CD8-positive, alpha-beta memory T cell (primary cell): ENCODE measurements at places on chromosomes 13 and 19. TPM values are rescaled to one million over a fixed set of nuclear protein-coding genes. Genes with fewer than 3 reads are reported as not detected.

The MEDAG gene
- total RNA-seq = not detected

The GGN gene
- not detected for total RNA-seq

DNA sequence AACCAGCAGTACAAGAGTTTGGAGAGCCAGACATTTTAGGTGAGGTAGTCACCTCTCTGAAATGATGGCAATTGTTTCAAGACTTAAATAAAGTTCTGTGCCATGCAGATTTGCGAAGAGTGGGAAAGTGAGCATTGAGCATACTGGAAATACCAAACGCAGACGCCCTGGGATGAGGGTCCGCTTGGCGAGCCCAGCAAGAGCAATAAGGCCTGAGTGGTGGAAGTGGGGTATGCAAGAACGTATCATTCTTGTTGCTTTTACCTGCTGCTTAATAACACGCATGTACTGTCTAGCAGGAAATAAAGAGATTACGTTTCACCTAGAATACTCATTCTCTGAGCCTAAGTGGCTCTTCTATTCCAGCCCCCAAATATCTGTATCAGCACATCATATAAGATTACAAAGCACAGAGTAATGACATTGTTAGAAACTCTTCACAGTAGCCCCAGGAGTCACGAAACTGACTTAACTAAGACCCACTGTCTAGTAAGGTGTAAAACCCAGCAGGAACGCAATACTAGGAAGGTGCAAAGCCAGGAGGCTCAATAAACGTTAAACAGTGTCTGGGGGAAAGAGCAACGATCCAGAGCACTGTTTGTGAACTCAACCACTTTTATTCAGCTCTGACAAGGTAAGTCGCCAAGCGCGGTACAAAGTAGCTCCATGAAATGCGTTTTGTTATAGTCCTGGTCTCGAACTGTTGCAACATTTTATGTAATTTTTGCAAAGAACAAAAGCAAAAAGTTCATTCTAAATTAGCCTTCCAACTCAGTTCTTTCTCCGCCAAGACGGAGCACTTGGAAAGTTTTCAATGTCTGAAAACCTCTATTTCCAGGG, 1.2 kb downstream of the RCBTB2 start:
- no peak for DNase-seq
- peak overlapping the region; percentile 86 for H3K4me3 ChIP-seq
- H3K4me1 ChIP-seq = peaks cover 30% of the 10 kb centered on the region

The CAMSAP3 gene
- 0.31 TPM for total RNA-seq

- H3K27ac ChIP-seq = no peak overlapping the region
- H3K36me3 ChIP-seq = no peaks in the 10 kb centered on the region
- H3K27me3 ChIP-seq = no peaks in the 10 kb centered on the region
- H3K4me1 ChIP-seq = no peaks in the 10 kb centered on the region
- no peak for DNase-seq
These were observed 203.3 kb upstream of the IRS2 start for GRCh38 chr13:109989686-109990085.

- DNase-seq = no peak
- no peak overlapping the region for H3K27ac ChIP-seq
- H3K4me1 ChIP-seq = no peaks in the 10 kb centered on the region
- H3K4me3 ChIP-seq = no peak overlapping the region
These were observed 110.6 kb downstream of the DNAJC3 start for GRCh38 chr13:95787356-95788099.

- peaks cover 15% of the 10 kb centered on the region for H3K27me3 ChIP-seq
- H3K27ac ChIP-seq = no peak overlapping the region
- no peak for DNase-seq
- no peaks in the 10 kb centered on the region for H3K36me3 ChIP-seq
These were observed 565 bp downstream of the KLK10 start for GRCh38 chr19:51018745-51019543.

DNA sequence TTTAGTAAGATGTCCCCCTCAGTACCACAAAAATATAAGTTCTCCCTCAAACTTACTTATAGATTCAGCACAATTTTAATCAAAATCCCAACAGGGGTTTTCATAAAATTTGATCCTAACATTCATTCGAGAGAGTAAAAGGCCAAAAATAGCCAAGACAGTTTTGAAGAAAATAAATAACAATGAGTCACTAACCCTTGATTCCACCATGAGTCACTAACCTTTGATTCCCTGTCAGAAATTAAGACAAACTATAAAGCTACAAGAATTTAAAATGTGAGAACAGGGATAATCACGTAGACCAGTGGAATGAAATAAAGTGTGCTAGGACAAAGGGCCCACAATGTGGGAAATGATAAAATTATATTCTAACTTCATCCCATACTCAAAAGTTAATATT, 320.3 kb downstream of the SUCLA2 start:
- no peak overlapping the region for H3K4me3 ChIP-seq
- no peaks in the 10 kb centered on the region for H3K4me1 ChIP-seq
- H3K27me3 ChIP-seq = no peaks in the 10 kb centered on the region
- H3K27ac ChIP-seq = no peak overlapping the region
- DNase-seq = no peak
- no peaks in the 10 kb centered on the region for H3K36me3 ChIP-seq

DNA sequence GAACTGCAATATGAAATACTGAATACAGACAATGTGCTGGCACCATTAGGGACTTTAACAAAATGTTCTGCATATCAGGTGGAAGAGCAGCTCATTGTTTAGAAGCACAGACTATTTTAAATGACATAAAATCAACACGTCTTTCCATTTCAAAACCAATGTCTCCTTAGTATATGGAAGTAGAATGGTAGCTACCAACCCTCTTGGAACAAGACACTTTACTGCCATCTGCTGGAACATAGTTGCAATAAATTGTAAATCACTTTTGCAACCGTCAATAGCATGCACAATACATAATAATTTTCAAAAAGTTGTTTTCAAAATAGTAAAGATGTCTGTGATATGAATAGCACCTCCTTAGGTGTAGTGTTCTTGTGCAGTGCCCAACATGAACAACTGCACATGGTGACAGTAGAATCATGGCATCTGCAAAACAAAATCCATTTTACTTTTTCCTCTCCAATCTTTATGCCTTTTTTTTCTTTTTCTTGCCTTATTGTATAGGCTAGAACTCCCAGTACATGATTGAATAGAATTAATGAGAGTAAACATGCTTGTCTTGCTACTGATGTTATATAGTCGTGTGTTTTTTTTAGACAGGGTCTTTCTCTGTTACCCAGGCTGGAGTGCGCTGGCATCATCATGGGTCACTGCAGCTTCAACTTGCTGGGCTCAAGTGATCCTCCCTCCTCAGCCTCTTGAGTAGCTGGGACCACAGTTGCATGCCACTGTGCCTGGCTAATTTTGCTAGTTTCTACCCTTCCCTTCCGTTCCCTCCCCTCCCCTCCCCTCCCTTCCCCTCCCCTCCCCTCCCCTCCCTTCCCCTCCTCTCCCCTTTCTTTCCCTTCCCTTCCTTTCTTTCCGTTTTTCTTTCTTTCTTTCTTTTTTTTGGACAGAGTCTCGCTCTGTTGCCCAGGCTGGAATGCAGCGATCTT, 7.8 kb upstream of the LYPD5 start:
- no peak overlapping the region for H3K27ac ChIP-seq
- H3K27me3 ChIP-seq = no peaks in the 10 kb centered on the region
- H3K4me1 ChIP-seq = no peaks in the 10 kb centered on the region
- DNase-seq = no peak
- no peaks in the 10 kb centered on the region for H3K36me3 ChIP-seq

The KLK12 gene
- total RNA-seq = not detected

- no peaks in the 10 kb centered on the region for H3K36me3 ChIP-seq
- DNase-seq = no peak
- no peak overlapping the region for H3K27ac ChIP-seq
- H3K27me3 ChIP-seq = no peaks in the 10 kb centered on the region
- no peaks in the 10 kb centered on the region for H3K4me1 ChIP-seq
These were observed 1.6 kb downstream of the FUT6 start for GRCh38 chr19:5837761-5838352.

The GPR18 gene
- 16.2 TPM for total RNA-seq

DNA sequence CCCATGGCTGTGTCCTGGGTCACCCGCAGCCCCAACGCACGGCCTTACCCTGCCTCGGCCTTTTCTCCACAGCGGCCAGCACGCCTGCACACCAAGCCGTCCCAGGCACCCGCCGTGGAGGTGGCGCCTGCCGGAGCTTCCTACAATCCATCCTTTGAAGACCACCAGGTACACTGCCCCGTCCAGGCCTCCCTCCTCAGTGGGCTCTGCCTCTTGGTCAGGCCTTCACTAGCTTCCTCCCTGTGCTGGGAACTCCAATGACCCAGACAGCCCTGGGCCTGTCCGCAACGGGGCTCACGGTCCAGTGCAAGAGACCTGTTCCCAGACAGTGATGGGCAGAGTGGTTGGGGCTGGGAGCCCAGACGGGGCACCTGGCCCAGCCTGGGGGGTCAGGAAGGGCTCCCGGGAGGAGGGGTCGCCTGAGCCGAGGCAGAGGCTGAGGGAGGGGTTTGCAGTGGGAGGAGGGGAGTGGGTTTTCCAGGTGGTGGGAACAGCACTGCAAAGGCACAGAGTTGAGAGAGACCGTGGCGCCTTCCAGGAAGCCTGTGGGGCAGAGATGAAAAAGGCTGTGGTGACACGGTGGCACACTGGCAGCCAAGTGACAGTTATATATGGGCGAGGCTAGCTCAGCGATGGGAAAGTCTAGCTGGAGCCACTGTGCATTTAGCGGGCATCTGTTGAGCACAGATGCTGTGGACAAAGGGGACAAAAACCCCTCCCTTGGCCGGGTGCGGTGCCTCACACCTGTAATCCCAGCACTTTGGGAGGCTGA, 7.3 kb downstream of the NOP53 start:
- no peak overlapping the region for H3K27ac ChIP-seq
- H3K27me3 ChIP-seq = no peaks in the 10 kb centered on the region
- H3K36me3 ChIP-seq = peaks cover 79% of the 10 kb centered on the region
- H3K4me1 ChIP-seq = peaks cover 23% of the 10 kb centered on the region
- DNase-seq = no peak

DNA sequence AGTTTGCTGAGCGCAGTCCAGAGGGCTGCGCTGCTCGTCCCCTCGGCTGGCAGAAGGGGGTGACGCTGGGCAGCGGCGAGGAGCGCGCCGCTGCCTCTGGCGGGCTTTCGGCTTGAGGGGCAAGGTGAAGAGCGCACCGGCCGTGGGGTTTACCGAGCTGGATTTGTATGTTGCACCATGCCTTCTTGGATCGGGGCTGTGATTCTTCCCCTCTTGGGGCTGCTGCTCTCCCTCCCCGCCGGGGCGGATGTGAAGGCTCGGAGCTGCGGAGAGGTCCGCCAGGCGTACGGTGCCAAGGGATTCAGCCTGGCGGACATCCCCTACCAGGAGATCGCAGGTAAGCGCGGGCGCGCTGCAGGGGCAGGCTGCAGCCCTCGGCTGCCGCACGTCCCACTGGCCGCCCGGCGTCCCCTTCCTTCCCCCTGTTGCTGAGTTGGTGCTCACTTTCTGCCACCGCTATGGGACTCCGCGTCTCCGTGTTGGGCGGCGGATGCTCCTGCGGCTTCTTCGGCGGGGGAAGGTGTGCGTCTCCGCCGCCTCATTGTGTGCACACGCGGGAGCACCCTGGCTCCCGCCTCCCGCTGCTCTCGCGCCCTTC, 772 bp downstream of the GPC6 start:
- H3K36me3 ChIP-seq = no peaks in the 10 kb centered on the region
- no peak overlapping the region for H3K27ac ChIP-seq
- no peak for DNase-seq
- H3K4me1 ChIP-seq = no peaks in the 10 kb centered on the region
- H3K27me3 ChIP-seq = no peaks in the 10 kb centered on the region
- H3K4me3 ChIP-seq = no peak overlapping the region

DNA sequence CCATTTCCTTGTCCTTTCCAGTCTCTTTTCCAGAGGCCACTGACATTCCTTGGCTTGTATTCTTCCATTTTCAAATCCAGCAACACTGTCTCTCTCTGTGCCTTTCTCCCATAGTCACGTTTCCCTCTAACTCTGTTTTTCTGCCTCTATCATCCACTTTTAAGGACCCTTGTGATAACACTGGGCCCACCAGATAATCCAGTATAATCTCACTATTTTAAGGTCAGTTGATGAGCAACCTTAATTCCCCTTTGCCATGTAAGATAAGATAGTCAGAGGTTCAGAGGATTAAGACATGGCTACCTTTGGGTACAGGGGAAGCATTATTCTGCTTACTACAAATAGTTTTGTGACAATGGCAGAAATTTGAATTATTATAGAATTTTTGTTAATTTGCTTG, 45.7 kb upstream of the N4BP2L1 start:
- H3K36me3 ChIP-seq = peaks cover 8% of the 10 kb centered on the region
- no peak for DNase-seq
- H3K4me3 ChIP-seq = no peak overlapping the region
- no peaks in the 10 kb centered on the region for H3K27me3 ChIP-seq

DNA sequence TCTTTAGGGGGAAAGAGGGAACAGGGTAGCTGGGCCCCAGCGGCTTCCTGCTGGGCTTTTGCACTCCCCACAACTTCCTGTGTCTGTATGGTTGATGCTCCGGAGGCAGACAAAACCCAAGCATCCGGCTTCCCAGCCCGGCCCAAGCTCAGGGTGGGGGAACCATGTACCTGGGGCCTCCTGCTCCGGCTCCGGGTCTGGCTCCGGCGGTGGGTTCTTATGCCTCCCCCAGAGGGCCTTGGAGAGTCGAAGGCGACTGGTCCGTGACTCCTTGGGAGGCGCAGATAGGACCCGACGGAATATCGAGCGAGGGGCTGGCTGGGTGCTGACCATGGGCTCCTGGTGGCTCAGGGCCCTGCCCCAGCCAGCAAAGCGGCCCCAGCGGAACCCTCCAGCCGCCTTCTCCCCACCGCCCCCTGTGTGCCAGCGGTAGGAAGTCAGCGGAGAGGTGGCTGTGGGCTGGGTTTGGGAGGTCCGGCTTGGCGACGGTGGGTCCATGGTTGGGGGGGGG, 428 bp downstream of the RASAL3 start:
- peak overlapping the region; percentile 98 for H3K4me3 ChIP-seq
- peak; percentile 86 for DNase-seq
- H3K27ac ChIP-seq = peak overlapping the region; percentile 80
- peaks cover 74% of the 10 kb centered on the region for H3K4me1 ChIP-seq
- H3K27me3 ChIP-seq = no peaks in the 10 kb centered on the region
- peaks cover 26% of the 10 kb centered on the region for H3K36me3 ChIP-seq

DNA sequence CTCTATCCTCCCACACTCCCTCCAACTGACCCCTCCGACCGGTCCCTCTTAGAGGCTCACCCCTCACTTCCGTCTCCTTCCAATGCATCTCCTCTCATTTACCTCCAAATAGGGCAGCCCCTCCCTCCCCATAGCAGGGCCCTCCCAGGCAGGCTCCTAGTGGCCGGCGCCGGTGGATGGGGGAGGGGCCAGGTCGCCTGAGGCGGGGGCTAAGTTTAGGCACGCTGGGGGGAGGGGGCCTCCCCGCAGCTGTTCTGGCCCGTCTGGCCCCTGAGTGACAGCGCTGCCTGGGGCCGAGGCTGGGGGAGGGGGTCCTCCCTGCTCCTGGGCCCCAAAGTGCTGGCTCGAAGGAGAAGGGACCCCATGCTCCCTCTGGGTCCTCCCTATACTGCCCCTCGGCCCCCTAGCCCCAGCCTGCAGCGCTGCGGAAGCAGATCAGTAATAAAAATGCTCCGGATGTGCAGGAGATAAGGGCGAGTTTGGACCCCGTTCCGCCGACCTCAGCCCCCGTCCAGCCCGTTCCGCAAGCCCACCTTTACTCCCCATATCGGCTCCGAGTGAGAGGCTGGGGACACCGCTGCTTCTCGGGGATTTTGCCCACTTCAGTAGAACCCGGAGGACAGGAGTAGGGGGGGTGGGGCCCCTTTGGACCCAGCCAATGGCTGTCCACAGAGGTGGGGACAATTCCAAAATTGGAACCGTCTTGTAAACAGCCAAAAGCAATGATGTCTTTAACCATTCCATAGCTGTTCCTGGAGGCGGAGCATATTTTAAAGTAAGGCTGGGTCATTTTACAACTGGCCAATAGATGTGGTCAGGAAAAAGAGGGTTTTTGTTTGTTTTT, 4.0 kb downstream of the RTN2 start:
- DNase-seq = no peak
- H3K4me1 ChIP-seq = peaks cover 21% of the 10 kb centered on the region
- peaks cover 15% of the 10 kb centered on the region for H3K27me3 ChIP-seq
- no peaks in the 10 kb centered on the region for H3K36me3 ChIP-seq
- peak overlapping the region; percentile 48 for H3K27ac ChIP-seq
- no peak overlapping the region for H3K4me3 ChIP-seq
